Natural killer cell treated with Interleukin-12 subunit alpha and Interleukin-12 subunit beta and Interleukin-15 and Interleukin-18, amount 100 ng/mL, for 72 hours (primary cell): ENCODE measurements at places on chromosomes 11 and 22. TPM values are rescaled to one million over a fixed set of nuclear protein-coding genes. Genes with fewer than 3 reads are reported as not detected.

DNA sequence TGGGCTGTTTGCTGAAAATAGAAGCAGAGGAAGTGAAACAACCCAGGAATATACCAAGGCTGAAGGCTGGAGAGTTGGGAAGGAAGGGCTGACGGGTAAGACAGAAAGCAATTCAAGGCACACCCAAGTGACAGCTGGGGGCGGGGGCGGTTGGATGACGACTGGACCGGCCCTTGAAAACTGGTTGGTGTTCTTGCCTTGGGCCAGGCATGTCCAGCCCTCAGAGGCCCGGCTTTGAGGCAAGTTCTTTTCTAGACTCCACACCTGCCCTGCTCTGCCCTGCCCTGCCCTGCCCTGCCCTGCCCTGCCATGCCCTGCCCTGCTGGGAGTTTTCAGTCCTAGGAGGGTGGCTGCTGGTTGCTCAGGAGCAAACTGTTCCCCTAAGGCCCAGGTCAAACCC is 34.2 kb upstream of the CACNG2 start:
- DNase-seq: peak; percentile 23

- DNase-seq: no peak
Observed at GRCh38 chr22:38068641-38069371, 11.6 kb downstream of the PICK1 start.

DNA sequence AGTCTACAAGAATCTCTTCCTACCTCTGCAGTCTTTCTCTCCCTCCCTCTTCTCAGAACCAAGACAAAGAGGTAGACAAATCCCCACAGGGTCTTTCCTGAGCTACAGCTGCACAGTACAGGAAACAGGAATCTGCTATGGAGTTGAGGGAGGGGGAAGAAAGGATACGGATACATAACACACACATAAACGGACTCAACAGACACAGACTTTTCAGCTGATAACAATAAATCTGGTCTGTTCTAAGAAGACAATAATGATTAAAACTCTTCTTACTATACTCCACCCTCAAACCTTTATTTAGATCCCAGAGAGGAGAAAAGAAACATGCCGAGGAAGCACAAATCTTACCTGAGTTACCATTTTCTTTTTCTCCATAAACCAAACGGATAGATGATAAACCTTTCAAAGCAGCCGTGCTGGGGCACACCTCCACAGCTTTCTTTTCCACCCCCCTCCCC is 122.2 kb downstream of the APOL5 start:
- no peak for DNase-seq

DNA sequence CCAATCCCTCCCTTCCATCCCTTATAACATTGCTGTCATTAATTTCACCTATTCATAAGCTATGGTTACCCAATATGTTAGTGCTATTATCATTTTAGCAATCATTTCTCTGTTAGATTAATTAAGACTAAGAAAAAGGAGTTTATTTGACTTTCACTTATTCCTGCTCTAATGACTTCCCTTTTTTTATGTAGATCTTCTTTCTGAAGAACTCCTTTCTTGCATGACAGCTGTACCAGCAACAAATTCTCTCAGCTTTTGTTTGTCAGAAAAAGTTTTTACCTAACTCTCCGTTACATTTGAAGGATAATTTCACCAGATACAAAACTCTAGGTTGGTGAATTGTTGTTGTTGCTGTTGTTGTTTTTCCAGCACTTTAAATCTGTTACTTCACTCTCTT is 28.6 kb upstream of the OR8B8 start:
- DNase-seq: no peak

XKR3 gene
- not detected for total RNA-seq

DNA sequence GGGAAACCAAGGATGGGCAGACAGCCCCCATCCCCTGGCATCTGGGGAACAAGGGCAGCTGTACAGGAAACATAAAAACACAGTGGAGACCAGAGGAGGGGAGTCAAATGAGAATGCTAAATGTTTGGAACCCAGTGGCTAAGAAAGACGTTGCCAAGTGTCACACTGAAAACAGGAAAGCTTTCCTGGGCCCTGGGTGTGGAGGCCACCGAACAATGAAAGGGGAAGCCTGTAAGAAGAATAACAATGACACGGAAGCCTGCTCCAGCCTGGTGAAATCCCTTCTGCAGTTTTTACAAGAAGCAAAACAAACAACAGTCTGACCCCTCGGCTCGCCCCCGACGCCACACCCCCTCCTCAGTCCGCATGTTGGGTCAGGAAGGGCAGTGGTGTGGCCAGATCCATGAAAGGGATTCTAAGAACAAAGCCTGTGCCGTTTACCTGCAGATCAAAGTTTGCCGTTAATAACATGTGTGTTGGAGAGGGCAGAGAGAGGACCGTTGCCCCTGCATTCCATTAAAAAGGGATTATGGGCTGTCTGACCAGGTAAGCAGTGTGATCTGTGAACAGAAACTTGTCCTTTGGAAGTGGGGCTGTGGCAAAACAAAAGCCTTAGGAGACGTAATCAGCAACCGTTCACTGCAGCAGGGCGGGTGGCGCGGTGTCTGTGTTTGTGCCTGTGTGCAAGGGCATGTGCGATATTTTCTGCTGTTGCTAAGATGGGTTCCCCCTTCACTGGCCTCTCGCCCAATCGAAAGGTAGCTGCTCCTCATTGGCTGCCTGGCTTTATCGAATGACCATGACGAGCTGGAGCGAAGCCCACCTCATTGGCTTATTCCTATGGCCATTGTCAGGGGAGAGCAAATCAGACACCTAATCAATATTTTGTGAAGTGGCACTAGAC is 113.7 kb upstream of the BLID start:
- DNase-seq: no peak

- DNase-seq: no peak
Observed at GRCh38 chr11:29963796-29964195, 53.0 kb downstream of the KCNA4 start.

- DNase-seq: no peak
Observed at GRCh38 chr22:36239150-36239400, 252 bp downstream of the APOL2 start.

DNA sequence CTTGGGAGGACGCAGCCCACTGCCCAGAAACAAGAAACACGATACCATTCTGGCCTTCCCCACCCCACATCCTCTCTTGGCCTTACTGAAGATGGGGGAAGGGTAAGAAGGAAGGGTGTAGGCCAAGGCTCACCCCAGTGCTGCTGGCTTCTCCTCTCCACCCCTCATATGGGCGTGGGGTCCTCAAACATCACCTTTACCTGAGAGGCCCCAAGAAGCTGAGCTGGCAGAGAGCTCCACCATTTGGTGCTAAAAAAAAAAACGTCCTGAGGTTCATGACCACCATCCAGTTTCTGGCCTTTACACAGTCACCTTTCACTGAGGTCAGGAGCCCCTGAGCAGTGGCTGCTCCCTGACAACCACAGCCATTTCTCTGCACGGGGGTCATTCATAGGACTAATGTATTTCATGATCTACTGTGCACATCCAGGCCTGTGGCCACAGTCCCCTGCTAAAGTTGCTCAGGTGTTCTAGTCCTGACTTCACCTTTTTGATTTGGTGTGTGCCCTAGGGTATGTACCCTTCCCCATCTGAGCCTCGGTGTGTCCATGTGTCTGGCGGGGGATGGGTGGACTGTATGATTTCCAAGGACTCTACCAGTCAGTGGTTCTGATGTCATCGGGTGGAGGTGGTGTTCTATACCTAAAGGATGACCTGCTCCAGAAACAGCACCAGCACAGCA is 15.1 kb downstream of the RHOG start:
- DNase-seq: no peak

SHANK3 gene
- not detected for total RNA-seq

DNA sequence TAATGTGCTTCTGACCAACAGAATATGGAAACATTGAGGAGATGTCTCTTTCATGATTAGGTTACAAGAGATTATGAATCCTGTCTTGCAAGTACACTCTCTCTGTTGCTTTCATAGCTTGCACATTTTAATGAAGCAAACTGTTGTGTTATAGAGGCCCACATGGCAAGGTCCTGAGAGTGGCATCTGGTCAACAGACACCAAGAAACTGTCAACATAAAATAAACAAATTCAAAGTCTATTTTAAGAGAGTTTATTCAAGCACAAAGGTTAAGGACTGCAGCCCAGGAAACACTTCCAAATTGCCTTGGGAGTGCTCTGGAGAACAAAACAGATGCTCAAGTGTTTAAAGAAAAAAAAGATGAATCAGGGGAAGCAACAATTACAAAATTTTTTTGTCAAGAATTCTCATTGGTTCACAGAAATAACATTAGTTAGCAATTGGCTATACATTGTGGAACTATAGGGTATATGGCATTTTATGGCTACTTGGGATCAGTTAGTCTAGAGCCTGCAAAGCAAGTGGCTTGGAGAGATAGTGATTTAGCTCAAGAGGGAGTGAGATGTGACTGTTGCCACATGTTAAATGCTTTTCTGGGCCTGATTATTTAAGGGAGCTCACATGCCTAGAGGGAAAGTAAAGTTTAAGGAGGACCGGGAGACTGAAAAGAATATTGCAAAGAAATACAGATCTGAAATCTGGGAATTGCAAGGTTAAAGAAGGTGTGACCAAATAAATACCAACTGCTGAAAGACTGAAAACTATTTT is 54.6 kb downstream of the CTSC start:
- no peak for DNase-seq

GRCh38 chr11:45779602-45780001 is 25.3 kb upstream of the SLC35C1 start:
- no peak for DNase-seq

P4HA3 gene
- total RNA-seq: not detected

DNA sequence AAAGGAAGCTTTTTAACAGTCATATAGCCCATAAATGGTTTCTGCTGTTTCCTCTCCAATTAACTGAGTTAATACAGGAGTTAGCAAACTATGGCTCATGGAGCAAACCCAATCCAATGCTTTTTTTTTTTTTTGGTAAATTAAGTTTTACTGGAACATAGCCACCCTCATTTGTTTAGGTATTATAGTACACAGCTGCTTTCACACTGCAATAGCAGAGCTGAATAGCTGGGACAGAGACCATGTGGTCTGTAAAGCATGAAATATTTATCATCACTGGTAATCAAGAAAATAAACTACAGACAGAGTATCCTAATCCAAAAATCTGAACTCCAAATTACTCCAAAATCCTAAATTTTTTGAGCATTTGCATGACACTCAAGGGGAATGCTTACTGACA is 53.7 kb downstream of the RDX start:
- DNase-seq: no peak

EHF gene
- 0.50 TPM for total RNA-seq

LGR4 gene
- total RNA-seq: not detected

GRCh38 chr11:24705474-24705873 is 208.6 kb downstream of the LUZP2 start:
- DNase-seq: no peak

DNA sequence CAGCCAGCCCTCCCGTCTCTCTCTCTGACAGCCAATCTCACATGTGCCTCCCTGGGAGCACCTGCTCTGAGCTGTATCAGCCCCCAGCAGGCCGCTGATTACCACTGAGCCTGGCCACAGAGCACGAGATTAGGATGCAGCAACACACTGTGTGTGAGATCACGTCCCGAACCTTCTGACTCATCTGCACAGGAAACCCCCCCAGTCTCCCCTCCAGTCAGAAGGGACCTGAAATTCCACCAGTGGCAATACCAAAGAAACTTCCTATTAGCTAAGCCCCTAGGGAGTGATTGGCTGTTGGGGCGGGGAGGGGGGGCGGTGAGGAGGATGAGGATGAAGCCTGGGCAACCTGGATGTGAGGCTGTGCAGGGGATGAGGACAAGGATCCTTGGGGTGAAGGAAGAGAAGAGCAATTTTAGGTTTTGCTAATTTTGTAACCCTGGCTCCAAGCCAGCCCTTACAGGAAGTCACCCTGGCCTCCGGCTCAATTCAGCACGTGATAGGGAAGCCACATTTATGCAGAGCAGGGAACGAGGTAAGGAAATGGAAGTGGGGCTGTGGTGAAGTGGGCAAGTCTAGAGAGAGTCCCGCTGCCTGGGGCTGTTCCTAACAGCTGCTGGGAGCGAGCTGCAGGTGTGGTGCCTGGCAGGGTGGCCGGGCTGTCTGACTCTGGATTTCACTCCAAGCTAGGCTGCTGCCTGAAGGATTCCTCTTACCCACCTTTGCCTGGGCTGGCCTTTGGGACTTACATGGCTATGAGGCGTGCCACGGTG is 1.9 kb downstream of the SLC43A3 start:
- DNase-seq: peak; percentile 94

NPAS4 gene
- not detected for total RNA-seq
